ENCODE measurements at places on chromosomes 1 and 21.

- no peak for DNase-seq
Measured at GRCh38 chr1:110006516-110006915, 22.0 kb downstream of the AHCYL1 start.

DNA sequence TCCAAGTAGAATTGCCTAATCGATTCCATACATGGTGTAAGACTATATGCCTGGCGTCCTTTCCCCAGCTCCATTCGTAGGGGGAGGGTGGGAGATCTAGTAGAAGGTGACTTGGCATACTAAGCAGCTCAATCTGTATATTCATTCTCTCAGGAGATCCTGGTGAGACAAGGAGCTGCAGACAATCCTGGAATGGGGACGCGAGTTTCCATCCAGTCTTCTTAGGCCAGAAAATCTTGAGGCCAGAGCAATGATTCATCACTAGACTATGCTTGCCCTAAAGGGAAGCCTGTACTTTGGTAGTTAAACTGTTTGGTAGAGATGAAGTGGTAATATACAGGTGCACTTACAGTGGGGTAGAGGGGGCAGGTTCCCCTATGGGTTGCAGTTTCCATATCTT lies 468.7 kb downstream of the ADGRL2 start:
- no peak for DNase-seq

GRCh38 chr1:205546541-205546940 lies 42.1 kb downstream of the CDK18 start:
- no peak for DNase-seq

- DNase-seq = no peak
Measured at GRCh38 chr1:59427155-59427554, 130.3 kb downstream of the FGGY start.

- no peak for DNase-seq
Measured at GRCh38 chr1:4801192-4801924, 146.9 kb downstream of the AJAP1 start.

DNA sequence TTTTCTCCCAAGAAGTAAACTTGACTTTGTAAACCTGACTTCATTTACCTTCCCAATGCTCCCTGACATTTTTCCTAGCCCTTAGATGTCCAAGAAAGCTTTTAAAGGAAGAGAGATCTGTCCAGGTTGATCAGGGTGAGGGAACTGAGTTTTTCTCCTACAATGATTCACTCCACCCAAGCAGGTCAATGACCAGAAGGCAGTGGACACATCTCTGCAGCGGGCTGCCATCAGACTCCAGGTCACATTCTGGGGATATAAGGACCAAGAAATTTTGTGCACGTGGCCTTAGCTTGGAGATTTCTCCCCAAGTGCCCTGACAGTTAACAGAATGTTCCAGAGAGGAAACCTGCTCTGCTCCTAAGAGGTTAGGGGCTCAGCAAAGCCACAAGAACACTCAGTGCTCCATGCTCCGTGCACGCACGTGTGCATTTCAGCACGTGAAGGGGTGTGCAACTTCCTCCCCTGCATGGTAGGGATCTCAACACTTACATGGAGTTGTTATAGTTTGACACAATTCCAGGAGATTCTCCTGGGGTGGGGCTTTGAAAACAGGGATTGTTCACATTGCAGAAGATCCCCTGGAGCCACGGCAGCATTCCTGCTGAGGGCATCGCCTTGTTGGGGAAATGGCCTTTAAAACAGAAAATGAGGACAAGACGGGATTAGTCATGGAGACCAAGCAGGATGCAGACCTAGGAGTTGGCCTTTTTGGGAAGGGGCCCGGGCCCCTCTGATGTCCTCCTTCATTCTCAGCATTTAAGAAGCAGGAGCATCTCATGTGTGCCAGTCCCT lies 9.8 kb downstream of the ABCA4 start:
- DNase-seq = no peak

- no peak for DNase-seq
Measured at GRCh38 chr21:26826801-26827200, 18.4 kb downstream of the ADAMTS1 start.

DNA sequence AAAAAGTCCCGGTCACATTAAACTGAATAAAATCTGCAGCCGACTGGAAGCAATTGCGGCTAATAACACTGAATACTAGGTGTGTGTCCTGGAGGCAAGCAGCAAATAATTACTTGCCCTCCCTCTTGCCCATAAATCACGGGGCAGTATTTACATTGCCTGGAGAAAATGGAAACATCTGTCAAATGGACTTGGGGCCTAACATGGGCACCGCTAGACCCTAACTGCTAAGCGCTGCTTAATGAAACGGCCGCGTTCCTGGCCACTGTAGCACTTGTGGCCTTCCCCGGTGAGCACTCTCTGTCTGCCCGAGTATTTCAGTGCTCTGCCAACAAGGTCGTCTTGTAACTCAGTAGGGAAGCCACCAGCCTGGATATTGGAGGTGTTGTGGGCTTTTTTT lies 23.9 kb upstream of the KNCN start:
- DNase-seq = no peak

- DNase-seq = no peak
Measured at GRCh38 chr1:91015358-91015780, 6.5 kb downstream of the ZNF644 start.

DNA sequence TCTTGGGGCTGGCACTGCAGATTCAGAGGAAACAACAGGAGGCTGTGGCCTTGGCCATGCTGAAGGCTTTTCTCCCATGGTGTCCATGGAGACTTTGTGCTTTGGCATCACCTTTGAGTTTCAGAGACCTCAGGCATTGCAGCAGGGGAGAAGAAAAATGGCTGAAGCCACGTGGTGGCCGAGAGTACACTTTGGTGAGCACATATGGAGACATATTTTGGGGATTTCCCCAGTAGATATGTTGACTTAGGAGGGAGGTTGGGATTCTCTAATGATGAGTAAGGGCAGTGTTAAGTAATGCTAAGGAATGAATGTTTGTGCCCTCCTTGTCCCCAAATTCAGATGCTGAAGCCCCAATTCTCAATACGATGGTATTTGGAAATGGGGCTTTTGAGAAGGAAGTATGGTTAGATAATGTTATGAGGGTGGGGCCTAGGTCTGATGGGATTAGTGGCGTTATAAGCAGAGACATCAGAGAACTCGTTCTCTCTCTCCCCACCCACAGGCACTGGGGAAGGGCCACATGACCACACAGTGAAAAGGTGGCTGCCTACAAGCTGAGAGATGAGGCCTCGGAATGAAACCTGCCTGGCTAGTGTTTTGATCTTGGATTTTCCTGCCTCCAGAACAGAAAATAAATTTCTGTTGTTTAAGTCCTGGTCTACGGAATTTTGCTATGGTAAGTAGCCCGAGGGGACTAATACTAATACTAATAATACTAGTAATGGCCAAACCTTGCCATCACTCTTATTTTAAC lies 98.6 kb downstream of the TBX19 start:
- no peak for DNase-seq

DNA sequence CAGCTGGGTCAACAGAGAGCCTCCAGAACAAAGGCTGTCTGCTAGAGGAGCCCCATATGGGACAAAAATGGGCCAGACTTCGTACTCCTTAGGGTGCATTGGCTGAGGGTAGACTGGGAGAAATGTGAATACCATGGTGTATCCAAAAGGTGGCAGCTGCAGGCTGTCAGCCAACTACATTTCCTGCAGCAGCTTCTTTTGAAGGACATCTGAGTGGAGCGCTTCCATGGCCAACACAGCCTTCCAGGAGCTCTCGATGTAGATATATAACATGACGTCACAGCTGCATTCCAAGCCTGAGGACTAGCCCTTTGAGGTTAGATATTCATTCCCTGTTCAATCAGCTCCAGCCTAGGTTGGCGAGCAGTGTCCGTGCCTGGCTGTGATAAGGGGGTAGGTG lies 107.7 kb downstream of the MAB21L3 start:
- DNase-seq = no peak

GRCh38 chr1:109661391-109661790 lies 5.5 kb downstream of the GSTM4 start:
- no peak for DNase-seq

- DNase-seq = no peak
Measured at GRCh38 chr1:110184446-110184845, 25.7 kb upstream of the KCNC4 start.

DNA sequence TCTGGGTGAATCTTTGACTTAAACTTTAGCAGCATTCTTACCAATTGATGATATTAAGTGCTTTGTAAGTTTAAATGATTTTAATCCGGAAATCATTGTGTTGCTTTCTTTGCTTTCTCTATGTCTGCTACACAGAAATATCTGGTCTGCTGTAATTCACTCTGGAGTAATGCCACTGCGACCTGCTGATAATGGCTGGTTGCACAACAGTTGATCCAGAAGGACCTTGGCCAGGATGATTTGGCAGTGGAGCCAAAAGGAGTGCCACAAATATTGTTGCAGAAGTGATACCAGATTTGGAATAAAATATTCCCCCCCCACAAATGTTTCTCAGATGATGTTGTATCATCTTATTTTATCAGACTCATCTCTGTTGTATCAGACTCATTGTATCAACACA lies 2063.9 kb downstream of the MRPL39 start:
- DNase-seq = no peak

DNA sequence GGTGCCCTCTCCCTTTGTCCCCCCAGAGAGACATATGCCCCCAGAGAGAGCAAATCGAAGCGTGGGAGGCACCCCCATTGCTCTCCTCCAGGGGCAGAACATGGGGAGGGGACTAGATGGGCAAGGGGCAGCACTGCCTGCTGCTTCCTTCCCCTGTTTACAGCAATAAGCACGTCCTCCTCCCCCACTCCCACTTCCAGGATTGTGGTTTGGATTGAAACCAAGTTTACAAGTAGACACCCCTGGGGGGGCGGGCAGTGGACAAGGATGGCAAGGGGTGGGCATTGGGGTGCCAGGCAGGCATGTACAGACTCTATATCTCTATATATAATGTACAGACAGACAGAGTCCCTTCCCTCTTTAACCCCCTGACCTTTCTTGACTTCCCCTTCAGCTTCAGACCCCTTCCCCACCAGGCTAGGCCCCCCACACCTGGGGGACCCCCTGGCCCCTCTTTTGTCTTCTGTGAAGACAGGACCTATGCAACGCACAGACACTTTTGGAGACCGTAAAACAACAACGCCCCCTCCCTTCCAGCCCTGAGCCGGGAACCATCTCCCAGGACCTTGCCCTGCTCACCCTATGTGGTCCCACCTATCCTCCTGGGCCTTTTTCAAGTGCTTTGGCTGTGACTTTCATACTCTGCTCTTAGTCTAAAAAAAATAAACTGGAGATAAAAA lies 8.4 kb downstream of the EFNA3 start:
- no peak for DNase-seq

DNA sequence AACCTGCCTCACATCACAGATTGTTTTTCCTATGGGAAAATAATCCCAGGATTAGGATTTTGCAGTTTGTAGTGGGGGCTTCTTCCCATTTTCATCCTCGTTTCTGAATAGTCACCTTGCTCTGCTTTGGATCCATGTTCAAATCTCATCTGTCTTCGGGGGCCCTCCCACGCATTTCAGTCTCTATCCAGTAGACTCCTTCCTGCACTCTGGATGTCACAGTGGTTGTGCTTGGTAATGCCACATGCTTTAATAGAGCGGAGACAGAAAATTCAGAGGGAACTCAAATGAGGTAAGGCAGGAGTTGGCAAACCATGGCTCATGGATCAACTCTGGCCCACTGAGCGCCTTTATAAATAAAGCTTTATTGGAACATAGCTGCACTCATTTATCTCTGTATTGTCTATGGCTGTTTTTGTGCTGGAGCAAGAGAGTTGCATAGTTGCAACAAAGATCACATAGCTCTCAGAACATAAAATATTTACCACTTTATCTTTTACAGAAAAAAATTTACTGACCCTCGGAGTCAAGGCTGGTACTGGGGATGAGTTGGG lies 101.0 kb downstream of the SPATA46 start:
- no peak for DNase-seq

- no peak for DNase-seq
Measured at GRCh38 chr1:106831511-106831910, 225.0 kb upstream of the PRMT6 start.

GRCh38 chr1:54356680-54357147 lies 49.5 kb downstream of the SSBP3 start:
- no peak for DNase-seq

- no peak for DNase-seq
Measured at GRCh38 chr1:143698016-143698415, 273.8 kb downstream of the FAM72C start.

- no peak for DNase-seq
Measured at GRCh38 chr21:46369520-46370235, 45.7 kb downstream of the PCNT start.

DNA sequence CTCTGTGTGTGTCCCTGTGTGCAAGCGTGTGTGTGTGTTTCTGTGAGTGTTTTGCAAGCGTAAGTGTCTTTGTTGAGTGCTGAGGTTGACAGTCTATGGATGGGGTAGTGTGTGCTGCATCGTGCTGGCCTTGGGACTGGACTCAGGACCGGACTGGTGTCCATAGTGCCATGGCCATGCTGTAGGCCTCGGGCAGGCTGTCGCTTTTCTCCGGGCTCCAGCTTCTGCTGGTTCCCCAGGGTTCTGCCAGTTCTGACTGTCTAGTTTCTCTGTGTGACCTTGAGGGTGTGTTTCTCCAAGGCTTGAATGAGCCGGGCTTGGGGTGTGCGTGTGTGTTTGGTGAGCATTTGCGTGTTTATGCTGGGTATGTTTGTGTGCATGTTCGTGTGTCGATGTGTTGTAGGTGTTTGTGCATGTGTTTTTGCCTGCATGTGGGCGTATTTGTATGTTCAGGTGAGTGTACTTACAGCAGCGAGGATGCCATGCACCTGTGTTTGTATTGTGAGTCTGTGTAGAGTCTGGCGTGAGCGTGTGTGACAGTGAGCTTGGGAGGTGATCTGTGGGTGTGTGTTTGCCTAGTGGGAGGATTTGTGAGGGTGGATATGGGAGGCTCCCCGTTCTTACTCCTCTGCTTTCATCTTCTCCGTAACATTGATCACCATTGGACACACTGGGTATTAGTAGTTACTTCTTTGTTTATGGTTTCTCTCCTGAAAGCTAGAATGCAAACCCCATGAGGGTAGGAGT lies 51.7 kb upstream of the POU3F1 start:
- no peak for DNase-seq

GRCh38 chr1:87196110-87196827 lies 132.4 kb upstream of the LMO4 start:
- no peak for DNase-seq

- no peak for DNase-seq
Measured at GRCh38 chr1:233933339-233933738, 28.9 kb downstream of the SLC35F3 start.

- DNase-seq = no peak
Measured at GRCh38 chr1:42295816-42296215, 39.2 kb downstream of the FOXJ3 start.

DNA sequence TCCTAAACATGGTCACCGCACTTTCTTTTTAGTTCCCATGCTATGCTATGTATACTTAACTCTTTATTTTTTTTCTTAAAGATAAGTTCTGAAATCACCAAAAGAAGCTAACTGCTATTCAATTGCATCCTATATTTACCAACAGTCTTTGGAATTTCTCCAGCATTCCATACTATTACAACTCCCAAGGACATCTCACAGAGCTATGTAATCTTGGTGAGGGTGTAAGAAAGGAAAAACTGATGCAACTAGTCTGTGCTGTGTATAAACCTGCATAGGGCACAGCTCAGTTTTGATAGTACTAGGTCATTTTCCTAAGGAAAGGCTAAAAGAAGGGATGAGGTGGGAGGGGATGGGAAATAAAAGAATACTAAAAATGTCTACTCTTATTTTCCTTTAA lies 78.0 kb downstream of the PTPN14 start:
- no peak for DNase-seq

GRCh38 chr1:198437332-198437731 lies 103.1 kb downstream of the ATP6V1G3 start:
- DNase-seq = no peak
